Ammon's horn (tissue), 1 donor: ENCODE measurements at places on chromosomes 3 and 15.

DNA sequence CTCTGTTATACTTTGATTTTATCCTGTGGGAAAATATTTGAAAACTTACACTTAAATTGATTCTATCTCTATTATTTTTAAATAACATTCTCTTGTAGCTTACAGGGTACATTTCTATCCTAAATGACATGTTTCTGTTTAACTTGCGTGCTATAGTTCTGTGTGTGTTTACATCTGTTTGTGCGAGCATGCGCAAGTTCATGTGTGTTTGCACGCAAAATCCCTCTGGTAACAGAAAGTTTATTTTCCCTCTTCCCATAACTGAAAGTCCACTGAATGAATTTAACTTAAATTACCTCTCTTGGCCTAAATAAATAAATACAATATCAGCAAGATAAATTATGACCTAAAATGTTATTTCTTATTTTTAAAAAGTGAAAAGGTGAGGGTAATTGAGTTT lies 117.3 kb upstream of the NEO1 start:
- DNase-seq, result no peak

- DNase-seq, result peak; percentile 96
Measured at GRCh38 chr3:178084938-178085816, 451.1 kb upstream of the KCNMB2 start.

GRCh38 chr3:185837414-185837813 lies 12.6 kb upstream of the IGF2BP2 start:
- no peak for DNase-seq

- DNase-seq, result no peak
Measured at GRCh38 chr3:14031271-14031670, 93.4 kb downstream of the CHCHD4 start.

DNA sequence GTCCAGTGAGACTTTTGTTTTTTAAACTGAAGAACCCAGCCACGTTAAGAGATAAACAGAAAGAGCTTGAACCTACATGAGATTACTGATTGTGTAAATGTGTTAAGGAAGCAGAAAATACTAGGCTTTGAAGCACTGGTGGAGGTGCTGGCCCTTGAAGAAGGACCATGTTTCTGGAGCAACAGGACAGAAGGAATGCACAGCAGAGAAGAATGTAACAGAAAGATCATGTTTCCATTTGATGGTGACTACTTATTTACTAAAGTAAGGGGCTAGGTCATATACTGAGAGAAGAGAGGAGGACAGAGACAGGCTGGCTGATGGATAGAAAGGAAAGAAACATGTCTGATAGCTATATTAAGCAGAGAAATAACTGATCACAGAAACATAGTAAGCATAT lies 88.8 kb downstream of the CLASP2 start:
- DNase-seq, result no peak

- no peak for DNase-seq
Measured at GRCh38 chr15:99427210-99427609, 138.6 kb upstream of the MEF2A start.

DNA sequence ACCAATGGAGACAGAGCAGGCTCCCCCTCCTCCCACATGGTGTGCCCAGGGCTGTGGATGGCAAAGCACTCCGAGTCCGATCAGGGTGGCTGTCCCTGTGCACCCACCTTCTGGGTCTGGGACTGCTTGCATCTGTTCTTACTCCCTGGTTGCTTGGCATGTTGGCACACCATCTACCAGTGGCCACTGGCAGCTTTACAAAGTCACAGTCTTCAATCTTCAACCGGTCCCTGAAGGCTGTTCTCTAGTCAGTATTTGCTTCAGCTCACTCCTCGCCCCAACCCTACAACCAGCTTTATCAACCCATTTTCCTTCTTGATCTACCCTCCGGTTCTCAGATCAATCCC lies 14.8 kb downstream of the HOMER2 start:
- DNase-seq, result no peak

DNA sequence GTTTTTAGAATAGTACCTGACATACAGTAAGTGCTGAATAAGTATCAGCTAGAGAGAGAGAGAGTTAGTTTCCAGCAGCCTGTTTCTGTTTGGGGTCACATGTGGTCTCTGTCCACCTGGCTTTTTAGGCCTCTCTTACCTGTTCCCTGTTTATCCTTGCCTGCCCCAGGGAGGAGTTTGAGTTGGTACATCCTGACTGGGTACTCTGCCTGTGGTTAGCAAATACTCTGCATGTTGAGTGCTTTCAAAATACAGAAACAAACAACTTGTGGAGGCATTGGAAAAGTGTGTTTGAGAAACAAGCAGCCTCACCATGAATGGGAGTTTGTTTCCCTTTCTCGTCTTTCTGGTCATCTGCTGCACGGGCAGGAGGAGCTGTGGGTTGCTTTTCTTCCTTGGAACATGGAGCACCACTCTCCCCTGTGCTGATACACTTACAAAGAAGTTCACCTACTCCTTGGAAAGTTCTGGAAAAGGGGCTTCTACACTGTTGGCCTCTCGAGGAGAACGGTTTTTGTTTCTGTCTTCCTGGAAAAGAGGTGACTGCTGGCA lies 166.1 kb downstream of the PGPEP1L start:
- no peak for DNase-seq

DNA sequence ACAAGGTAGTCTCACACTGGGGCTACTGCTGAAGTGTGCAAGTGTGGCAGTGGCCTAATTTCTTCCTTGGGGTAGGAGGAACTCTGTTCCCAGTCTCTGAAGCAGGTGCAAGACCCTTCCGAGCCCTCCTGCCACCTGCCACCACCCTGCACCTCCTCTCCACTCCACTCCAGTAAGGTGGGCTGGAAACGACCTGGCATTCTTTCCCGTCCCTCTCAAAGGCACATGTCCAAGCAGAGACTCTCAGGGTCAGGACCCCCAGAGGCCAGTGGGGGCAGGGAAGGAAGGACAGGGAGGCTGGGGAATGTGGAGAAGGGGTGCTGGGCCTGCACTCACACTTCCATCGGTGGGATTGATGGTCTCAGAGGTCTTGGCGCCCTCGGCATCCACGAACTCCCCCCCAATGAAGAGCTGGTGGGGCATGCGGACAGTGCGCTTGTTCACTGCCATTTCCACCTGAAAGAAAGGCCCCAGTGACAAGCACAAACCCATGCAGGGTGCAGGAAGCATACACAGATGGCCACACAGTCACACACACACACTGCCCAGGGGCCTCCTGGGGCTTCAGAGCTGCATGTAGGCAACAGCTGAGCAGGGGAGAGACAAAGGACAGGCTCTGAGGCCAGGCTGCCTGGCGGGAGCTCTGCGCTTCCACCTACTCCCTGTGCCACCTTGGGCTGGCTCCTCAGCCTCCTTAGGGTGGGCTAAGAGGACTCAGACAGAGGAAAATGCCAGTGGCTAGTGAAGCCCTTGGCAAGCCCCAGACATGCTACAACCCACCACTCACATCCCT lies 43.8 kb downstream of the ALDH1L1 start:
- no peak for DNase-seq

DNA sequence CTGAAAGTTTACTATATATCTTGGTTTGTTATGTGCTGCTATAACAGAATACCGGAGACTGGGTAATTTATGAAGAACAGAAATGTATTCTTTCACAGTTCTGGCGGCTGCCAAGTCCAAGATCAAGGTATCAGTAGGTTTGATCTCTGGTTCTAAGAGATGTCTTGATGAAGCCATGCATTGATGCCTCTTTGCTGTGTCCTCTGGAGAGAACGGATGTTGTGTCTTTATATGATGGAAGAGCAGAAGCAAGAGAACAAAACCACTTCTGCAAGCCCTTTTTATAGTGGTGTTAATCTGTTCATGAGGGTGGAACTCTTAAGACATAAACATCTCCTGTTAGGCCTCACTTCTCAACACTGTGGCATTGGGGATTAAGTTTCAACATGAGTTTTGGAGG lies 62.7 kb downstream of the TCF12 start:
- DNase-seq, result no peak

- no peak for DNase-seq
Measured at GRCh38 chr3:150605998-150606641, 3.0 kb downstream of the SELENOT start.
